ENCODE measurements at places on chromosomes 3 and 15.
A peak's percentile ranks its signal among the peaks of the same experiment; 100 is the strongest.

DNA sequence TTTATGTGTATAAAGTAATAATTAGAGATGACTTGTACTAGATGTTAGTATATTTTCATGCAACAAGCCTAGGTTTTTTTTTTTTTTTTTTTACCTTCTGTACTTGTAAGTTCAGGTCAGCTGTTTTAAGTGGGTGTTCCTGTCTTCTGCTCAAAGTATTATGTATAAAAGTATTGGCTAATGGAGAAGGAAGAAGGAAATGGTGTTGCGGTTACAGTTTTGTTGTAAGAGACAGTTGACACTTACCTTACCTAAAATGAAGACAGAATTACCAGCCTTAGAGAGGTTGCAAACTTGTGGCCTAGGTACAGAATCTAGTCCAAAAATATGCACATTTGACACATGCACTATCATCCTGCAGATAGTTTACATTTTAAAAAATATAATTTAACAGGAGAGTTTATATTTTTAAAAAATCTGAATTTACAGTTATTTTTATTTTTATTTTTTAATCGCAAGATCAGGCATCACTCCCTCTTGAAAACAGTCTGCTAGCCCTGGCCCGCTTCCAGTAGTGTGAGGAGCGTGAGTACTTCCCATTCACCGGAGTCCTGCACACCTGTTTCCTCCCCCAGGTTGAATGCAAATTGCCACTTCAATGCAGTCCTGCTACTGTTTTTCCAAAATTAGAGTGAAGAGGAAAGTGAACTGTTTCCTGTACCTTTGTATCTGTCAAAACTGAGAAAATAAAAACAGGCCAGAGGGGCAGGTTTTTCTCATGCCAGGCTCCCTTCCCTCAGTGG is 224.3 kb upstream of the SOX2 start:
- DNase-seq = no peak

DNA sequence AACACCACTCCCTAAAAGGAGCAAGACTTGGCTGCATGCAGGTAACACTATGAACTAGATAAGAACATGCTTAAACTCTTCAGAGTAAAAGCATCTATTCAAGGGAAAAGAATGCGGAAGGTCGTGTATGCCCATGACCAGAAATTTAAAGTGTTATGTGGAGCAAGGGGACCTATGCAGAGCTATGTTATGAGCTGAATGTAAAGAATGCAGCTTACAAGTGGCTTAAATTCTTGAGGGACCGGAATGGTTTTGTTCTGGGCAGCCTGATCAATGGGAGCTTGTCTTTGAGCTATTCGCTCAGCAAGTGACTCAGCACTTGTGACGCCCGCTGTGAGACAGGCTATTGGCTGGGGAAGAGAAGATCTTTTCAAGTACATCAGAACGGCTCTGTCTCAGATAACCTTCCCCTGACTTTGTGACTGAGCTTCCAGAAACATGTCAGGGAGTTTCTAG is 367.5 kb upstream of the THBS1 start:
- peak; percentile 88 for DNase-seq

- no peak for DNase-seq
Measured at GRCh38 chr3:184343200-184343876, 5.9 kb downstream of the FAM131A start.

DNA sequence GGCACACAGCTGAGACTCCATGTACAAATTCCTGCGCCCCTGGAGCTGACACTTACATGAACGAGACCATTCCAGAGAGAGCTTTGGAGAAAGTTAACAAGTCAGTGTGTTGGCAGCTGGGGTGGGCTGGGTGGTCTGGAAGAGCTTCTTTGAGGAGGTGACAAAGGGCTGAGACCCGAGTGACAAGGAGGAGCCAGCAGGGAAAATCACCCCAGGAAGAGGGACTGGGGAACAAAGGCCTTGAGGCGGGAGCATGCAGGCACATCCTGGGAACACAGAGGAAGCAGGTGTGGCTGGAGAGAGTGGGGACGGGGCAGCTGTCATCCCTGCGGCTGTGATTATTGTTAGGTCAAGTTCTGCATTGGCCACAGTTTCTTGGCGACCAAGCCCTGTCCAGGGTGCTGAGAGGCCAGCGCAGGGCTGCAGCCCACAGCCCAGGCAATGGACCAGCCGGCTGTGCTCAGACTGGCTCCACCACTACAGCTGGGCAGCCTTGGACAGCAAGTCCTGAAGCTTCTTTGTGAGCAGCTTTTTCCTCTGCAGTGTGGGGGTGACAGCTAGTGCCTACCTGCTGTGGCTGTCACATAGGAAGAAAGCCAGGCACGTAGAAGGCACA is 34.2 kb upstream of the PRR23E start:
- DNase-seq = peak; percentile 68

GRCh38 chr3:24164967-24165602 is 220.0 kb downstream of the NR1D2 start:
- no peak for DNase-seq

All from urothelium cell line (cell line).